Left ventricle myocardium inferior (tissue), 1 donor: ENCODE measurements at places on chromosomes 3 and 15.

- H3K27me3 ChIP-seq = no peaks in the 10 kb centered on the region
- H3K4me1 ChIP-seq = peaks cover 7% of the 10 kb centered on the region
- H3K27ac ChIP-seq = no peak overlapping the region
- H3K4me3 ChIP-seq = no peak overlapping the region
- H3K36me3 ChIP-seq = peaks cover 12% of the 10 kb centered on the region
Observed at GRCh38 chr3:65439641-65440284, 599.0 kb downstream of the MAGI1 start.

DNA sequence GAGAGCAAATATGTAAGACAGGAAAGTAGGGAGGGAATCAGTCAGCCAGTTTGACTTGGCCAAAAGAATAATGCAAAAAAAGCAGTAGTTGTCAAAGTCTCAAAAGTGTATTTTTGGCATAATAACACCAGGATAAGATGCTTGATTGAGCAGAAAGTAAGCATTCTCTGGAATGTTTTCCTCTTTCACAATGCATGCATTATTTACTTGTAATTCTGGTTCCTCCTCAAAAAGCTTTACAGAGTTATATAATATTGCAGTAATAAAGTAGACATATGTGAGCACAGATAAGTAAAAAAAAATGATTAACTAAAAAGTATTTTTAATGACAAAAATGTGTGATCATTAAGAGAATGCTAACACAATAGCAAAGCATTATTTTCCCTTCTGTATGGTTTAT lies 285.9 kb upstream of the BCHE start:
- H3K4me3 ChIP-seq = no peak overlapping the region
- H3K36me3 ChIP-seq = no peaks in the 10 kb centered on the region
- DNase-seq = no peak
- no peaks in the 10 kb centered on the region for H3K4me1 ChIP-seq
- no peaks in the 10 kb centered on the region for H3K27me3 ChIP-seq
- no peak overlapping the region for H3K27ac ChIP-seq

- H3K4me1 ChIP-seq = no peaks in the 10 kb centered on the region
- H3K27me3 ChIP-seq = peaks cover 18% of the 10 kb centered on the region
Observed at GRCh38 chr15:72437650-72438316, 36.3 kb upstream of the ARIH1 start.

GRCh38 chr3:86782286-86782685 lies 208.7 kb downstream of the VGLL3 start:
- H3K4me1 ChIP-seq = no peaks in the 10 kb centered on the region
- H3K36me3 ChIP-seq = no peaks in the 10 kb centered on the region

DNA sequence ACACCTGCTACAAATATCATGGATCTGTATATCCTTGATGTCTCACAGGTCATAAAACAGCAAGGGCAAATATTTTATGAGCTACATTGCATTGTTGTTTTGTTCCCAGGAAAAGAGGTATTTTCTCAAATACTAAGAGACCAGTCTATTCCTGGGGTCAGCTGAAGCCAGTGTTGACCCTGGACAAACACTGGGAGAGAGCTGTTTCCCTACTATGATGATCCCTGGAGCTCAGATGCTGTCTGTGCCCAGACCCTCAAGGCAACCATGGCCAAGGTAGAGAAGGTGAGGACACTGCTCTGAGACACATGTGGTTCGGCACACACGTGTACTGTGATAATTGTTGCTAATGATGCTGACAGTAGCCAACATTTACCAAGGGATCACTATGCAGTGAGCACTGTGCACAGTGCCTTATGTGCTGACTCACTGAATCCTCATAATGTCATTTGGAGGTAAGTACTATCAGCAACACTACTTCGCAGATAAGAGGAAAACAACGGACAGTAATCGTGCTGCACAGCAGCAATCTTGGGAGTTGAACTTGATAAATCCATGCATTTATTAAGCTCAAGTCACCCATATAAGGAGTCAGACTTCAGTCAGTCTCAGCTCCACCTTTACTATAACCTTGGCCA lies 943.6 kb downstream of the FHIT start:
- no peaks in the 10 kb centered on the region for H3K36me3 ChIP-seq
- H3K4me1 ChIP-seq = peaks cover 9% of the 10 kb centered on the region
- no peak overlapping the region for H3K27ac ChIP-seq
- no peak for DNase-seq

GRCh38 chr3:183259621-183260020 lies 6.6 kb downstream of the B3GNT5 start:
- H3K27ac ChIP-seq = peak overlapping the region; percentile 16
- H3K27me3 ChIP-seq = no peaks in the 10 kb centered on the region
- no peak overlapping the region for H3K4me3 ChIP-seq
- DNase-seq = no peak

DNA sequence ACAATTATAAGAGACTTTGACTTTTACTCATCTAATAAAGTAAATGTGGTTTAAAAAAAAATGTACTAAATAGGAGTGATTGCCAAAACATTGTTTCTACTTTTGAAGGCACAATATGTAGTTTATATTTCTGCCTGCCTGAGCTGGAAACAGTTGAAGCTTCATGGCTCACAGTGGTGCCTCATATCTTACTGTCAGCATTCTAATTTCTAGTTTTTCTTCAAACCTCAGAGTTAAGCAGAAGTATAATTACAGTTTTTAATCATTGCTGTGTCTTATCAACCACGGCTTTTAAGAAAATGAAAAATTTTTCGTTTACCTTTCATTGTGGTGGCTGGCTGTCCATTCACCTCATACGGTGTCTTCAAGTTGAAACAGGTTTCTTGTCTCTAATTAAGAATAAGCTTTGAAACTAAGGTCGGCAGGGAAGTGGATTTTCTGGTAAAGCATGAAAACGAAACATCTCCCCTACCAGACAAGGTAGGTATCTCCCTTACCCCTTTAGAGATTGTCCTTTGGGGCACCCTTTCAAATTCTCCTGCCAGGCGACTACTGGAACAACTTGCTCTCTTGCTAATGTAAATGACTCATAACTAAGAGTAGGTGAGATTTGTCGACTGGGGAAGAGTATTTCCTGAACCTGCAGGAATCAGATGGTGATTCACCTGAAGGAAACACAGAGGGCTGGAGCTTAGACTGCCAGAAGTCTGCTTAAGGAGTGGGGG lies at the start of gene GPR87:
TSS of gene GPR87 (minus strand) at position 554 of the 725 bp plus-strand sequence. CDS start 16,720 bp downstream, outside the sequence.
- H3K27ac ChIP-seq = no peak within 1 kb of the TSS
- no peaks in the 10 kb centered on the region for H3K27me3 ChIP-seq
- DNase-seq = no peak
- no peaks in the 10 kb centered on the region for H3K36me3 ChIP-seq

DNA sequence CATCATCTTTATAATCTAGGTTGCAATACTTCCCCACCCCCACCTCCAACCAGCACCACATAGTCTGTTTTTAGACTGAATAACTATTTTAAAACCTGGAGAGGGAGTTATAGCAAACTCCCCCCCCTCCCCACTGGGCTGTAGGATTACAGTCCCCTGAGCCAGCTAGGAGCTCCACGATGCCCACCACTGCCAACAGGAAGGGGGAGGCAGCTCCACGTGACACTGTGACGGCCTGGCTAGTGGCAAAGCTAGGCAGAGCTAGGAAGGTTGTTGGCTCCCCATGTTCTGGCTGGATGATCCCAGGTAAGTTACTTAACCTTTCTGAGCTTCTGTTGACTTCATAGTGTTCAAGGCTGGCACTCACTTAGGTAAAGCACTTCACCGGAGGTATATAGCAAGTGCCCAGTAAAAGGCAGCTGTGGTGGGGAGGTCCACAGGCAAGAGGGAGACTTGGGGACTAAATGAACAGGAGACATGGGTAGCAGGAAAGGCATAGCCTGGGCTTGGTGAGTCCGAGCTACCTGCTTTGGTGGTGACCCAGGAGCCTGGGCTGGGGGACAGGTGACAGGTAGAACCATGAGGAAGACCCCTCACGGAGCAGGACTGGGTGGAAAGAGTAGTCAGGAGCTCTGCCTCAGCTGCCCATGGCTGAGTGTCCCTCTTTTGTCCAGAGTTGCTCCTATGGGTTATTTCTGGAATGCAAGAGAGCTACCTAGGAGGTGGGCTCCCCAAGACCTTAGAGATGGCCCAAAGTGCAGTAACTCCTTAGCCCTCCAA lies 4.0 kb upstream of the TBC1D21 start:
- DNase-seq = no peak
- no peaks in the 10 kb centered on the region for H3K27me3 ChIP-seq
- H3K4me3 ChIP-seq = no peak overlapping the region
- H3K36me3 ChIP-seq = no peaks in the 10 kb centered on the region

DNA sequence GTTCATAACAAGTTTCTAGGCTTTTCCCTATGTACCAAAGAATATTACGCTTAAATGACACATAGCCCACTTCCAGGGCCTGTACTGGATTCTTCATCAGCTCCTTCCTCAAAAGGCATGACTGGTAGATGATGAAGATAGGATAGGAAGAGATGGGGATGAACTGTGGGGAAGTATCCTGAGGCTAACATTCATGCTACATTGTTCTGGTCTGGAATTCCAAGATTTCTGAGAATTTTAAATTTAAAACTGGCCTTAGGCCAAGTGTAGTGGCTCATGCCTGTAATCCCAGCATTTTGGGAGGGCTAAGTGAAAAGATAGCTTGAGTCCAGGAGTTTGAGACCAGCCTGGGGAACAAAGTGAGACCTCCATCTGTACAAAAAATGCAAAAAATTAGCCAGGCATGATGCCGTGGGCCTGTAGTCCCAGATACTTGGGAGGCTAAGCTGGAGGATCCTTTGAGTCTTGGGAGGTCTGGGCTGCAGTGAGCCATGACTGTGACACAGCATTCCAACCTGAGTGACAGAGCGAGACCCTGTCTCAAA lies 160.1 kb upstream of the PLAAT1 start:
- no peaks in the 10 kb centered on the region for H3K36me3 ChIP-seq
- no peak overlapping the region for H3K27ac ChIP-seq
- H3K27me3 ChIP-seq = no peaks in the 10 kb centered on the region

DNA sequence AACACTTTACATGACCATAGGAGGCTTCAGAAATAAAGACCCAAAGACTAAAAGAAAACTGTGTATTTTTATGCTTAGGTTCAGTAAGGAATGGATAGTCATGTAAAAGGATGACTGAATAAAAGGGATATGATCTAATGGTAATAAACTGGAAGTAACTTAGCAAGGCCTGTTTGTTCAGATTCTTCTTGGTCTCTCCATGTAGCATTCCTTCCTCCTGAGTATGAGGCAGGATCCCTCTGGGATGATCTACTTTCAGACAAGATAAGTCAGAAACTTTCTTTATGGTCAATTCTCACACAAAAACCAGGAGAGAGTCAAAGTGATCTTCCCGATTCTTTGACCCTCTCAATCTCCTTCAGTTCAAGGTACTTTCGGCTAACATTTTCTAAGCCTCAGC lies 340.8 kb upstream of the DCBLD2 start:
- H3K27me3 ChIP-seq = no peaks in the 10 kb centered on the region
- H3K4me3 ChIP-seq = no peak overlapping the region
- DNase-seq = no peak
- H3K36me3 ChIP-seq = no peaks in the 10 kb centered on the region
- H3K4me1 ChIP-seq = no peaks in the 10 kb centered on the region

DNA sequence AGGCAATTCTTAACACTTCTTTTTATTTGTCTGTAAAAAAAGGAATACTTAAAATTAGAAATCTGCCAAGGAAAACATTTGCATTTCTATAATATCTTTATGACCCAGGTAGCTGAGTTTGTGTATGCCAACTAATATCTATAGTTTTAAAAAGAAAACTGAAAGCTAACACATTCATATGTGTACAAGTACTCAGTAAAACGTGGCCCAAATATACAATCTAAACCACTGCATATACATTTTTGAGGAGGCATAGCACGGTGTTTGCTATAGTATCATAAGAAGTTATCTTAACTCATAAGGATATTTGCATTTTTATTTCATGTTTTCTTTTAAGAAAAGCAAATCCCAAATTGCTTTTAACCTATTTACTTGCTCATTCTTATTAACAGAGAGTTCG lies 172.7 kb downstream of the ZBTB20 start:
- H3K27ac ChIP-seq = no peak overlapping the region
- H3K4me1 ChIP-seq = peaks cover 5% of the 10 kb centered on the region
- DNase-seq = no peak
- no peak overlapping the region for H3K4me3 ChIP-seq
- H3K36me3 ChIP-seq = peaks cover 10% of the 10 kb centered on the region

DNA sequence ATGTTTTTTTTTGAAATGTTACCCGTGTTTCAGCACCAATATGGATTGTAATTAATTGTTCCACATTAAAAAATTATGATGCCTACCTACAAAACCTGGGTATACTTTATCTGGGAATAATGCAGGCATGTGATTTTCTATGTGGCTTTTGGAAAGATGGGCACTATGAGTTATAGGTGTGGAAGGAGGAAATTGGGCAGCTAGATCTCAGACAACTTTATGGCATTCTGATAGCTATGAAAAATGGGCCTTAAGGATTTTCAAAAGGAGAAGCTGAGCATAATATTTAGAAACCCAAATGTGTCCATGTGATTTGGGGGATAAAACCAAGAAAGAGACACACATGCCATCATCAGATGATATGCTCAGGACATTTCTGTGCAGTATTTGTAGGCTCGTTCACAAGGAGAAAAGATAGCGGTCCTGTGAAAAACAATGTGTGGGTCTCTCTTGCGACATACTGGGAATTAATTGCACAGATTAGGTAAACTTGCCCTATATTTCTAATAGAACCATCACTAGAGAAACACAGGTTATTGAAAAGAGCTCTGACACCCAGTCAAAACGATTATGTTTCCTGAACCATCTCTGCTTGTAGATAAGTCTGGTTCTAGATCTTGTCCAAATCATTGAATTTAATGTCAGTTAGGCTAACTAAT lies 35.3 kb downstream of the ARPP21 start:
- no peak for DNase-seq
- H3K27ac ChIP-seq = no peak overlapping the region
- no peaks in the 10 kb centered on the region for H3K4me1 ChIP-seq
- no peaks in the 10 kb centered on the region for H3K36me3 ChIP-seq
- H3K27me3 ChIP-seq = no peaks in the 10 kb centered on the region
- H3K4me3 ChIP-seq = no peak overlapping the region

DNA sequence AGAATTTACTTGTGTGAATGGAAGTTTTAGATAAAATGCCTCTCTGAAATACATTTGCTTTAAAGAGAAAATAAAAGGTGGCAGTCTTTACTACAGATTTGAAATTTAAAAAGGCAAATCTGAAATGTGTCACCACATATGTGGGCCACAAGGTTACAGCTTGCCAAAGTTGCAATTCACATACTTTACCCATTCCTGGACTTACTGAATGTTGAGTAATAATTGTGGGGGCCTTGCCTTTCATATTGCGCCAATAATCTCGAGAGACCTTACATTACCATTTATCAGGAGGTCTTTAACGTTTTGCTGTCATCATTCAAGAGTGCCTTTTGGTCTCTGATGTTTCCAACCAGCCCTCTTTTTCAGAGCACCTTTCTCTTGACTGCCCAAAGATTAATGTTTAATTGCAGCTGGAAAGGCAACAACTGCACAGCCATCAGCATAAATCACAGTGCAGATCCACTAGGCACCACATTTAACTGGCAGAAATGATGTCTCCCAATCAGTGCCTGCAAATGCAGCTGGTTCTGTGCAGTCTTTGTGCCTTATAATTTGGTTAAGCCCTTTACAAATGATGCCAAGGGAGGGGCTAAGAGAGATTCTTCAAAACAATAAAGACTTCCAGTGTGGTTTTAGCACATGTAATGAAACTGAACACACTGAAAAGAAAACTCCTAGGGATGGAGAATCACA lies 206.8 kb downstream of the MAGI1 start:
- DNase-seq = no peak
- H3K4me1 ChIP-seq = peaks cover 72% of the 10 kb centered on the region
- H3K27ac ChIP-seq = no peak overlapping the region
- no peaks in the 10 kb centered on the region for H3K27me3 ChIP-seq

- no peak overlapping the region for H3K4me3 ChIP-seq
- H3K27me3 ChIP-seq = no peaks in the 10 kb centered on the region
- no peaks in the 10 kb centered on the region for H3K36me3 ChIP-seq
- DNase-seq = no peak
- no peak overlapping the region for H3K27ac ChIP-seq
Observed at GRCh38 chr3:79751703-79752102, 16.1 kb downstream of the ROBO1 start.
